ENCODE measurements at places on chromosomes 7 and 10.

- no peak for DNase-seq
These were observed 4.3 kb upstream of the ZNF503 start for GRCh38 chr10:75405598-75406461.

DNA sequence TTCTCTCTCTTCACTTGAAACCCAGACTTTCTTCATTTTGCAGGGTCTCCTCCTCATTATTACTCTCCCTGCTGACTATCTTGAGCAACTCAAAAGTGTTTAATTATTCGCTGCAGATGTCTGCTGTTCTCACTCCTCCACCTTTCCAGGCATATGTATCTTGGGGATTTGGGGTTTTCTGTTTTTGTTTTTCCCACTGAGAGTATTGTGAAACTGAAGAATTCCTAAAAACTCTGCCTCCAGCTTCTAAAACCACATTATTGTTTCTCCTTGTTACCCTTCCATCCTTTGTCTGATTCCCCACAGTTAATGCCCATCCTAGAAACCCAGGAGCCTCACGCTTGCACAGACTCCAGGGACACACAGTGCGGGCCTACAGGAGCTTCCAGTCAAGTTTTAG is 51.3 kb downstream of the WNT2 start:
- no peak for DNase-seq

DNA sequence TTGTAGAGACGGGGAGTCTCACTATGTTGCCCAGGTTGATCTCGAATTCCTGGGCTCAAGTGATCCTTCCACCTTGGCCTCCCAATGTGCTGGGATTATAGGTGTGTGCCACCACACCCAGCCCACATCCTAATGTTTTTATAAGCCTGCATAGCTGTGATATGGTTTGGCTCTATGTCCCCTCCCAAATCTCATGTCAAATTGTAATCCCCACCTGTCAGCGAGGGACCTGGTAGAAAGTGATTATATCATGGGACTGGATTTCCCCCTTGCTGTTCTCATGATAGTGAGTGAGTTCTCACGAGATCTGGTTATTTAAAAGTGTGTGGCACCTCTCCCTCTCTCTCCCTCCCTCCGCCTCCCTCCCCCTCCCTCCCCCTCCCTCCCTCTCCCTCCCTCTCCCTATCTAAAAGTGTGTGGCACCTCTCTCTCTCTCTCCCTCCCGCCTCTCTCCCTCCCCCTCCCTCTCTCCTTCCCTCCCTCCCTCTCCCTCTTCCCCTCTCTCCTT is 13.9 kb downstream of the BAMBI start:
- no peak for DNase-seq

- DNase-seq = no peak
These were observed 44.7 kb downstream of the PITRM1 start for GRCh38 chr10:3127921-3128320.
